ENCODE measurements at places on chromosomes 7 and 10.

DNA sequence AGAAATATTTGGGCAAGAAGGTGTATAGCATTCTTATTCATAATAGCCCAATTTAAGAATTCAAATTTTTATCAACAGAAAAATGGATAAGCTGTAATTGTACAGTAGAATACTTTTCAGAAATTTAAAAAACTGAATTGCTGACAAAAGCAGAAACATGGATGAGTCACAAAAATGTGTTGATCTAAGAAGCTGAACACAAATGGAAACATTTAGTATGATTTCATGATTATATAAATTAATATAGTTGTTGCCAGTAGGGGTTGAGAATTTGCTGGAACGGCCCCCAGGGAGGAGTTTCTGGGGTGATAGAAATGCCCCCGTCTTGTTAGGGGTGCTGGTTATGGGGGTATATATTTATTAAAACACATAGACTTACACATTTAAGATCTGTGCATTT, 179.1 kb downstream of the KLF6 start:
- no peak for ATAC-seq

GRCh38 chr10:101182936-101183335, 46.3 kb downstream of the LBX1 start:
- ATAC-seq = no peak

DNA sequence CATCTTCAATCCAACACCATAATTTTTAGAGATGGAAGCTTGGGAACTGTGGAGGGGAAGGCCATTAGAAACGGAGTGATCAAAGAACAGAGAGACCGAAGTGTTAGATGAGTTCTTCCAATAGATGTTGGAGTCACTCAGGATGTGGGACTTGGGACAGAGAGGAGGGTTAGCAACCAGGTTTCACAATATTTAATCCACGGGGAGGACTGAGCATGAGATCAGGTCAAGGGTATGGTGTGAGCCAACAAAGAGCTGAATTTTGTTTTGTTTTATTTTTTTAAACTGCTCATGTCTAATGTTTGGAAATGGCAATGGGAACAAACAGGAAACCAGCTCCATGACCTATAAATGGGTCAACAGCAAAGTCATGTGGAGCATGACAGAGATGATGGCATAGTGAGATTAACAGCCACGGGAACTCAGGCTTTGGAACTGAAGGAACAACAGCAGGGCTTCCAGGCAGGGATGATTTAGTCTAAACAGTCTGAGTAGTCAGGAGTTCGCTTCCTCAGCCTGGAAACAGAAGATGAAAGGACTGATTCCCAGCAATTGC, 38.9 kb upstream of the AMPH start:
- no peak for ATAC-seq

- no peak for ATAC-seq
These were observed 72.9 kb upstream of the GRID1 start for GRCh38 chr10:86439544-86439943.

GRCh38 chr7:139242741-139243281, 11.8 kb downstream of the UBN2 start:
- no peak for ATAC-seq

DNA sequence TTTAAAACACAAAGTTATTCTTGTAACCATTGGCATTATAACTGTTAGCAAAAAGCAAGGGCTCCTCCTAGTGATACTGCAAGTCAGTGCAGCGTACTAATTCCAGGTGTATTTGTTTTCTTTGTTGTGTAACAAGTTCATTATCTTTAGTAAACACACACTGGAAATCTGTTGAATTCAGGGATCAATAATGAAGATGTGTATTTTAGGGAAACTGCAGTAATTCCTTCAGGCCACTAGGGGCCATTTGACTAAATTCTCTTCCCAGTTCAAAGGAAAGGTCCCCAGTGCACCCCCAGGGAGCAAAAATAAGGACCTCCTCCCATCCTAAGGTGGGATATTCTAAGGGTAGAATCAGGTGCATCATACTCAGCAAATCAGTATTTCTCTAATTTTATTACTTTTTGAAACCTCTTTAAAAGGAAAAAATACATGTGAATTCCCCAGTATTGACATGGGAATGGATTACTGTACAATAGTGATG, 158.6 kb upstream of the LYZL1 start:
- ATAC-seq = no peak

DNA sequence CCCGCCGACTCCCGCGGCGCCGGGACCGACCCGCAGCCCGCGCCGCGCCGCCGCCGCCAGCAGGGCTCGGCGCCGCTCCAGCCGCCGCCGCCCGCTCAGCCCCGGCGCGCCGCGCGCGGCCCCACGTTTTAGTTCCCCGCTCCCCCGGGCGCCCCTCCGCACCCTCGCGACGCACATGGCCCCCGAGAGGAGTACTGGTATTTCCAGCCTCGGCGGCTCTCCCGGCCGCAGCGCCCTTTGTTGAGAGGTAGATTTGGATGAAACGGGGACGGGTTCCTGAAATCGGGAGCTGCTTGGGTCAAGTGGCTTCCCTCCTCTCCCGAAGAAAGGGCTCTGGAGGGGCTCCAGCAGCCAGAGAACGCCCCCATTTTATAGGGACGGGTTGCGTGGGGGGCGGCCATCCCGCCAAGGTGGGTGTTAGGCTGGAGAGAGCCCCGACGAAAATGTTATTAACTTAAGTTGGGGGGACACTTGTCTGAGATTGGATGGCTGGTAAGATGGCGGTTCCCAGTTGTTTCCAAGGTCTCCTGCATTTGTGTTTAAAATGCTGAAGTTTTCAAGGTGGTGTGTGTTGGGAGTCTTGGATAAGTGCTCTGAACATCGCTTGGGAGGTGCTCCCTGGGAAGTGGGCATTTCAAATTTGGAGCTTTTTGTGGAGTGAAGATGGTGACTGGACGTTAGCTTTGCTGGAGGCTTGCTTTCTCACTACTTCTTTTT, 1.2 kb downstream of the BMI1 start:
- no peak for ATAC-seq

GRCh38 chr7:30750683-30751650, 968 bp upstream of the INMT start:
- no peak for ATAC-seq

DNA sequence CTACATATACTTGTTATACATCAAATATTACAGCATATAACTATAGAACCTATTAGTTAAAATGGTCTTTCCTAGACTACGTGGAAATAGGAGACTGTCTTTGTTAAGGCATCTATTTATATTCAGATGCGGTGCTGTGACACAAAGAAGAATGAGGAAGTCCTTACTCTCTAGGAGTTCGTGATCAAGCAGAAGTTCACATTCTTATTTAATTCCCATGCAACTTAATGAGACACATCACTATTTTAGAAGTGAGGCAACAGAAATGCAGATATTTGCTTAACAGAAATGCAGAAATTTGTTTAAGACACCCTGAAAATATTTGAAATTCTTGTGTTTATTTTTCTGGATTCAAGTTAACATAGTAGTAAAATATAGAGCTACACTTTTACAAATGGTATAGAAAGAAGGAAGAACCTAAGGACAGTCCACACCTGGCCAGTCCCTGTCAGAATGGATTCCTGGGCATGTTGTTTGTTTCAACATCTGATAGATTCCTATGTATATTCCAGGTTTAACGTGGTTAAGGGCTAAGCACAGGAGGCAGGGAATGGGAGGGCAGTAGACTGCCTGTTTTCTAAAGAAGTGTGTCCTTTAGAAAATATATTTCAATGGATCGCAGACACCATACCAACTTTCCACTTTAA, 70.6 kb upstream of the NXPH1 start:
- ATAC-seq = no peak
